ENCODE measurements at places on chromosomes 2 and 18.

GRCh38 chr2:8122520-8122919 lies 559.3 kb upstream of the ID2 start:
- no peak for DNase-seq

GRCh38 chr18:22684268-22684667 lies 248.9 kb upstream of the RBBP8 start:
- DNase-seq: no peak

DNA sequence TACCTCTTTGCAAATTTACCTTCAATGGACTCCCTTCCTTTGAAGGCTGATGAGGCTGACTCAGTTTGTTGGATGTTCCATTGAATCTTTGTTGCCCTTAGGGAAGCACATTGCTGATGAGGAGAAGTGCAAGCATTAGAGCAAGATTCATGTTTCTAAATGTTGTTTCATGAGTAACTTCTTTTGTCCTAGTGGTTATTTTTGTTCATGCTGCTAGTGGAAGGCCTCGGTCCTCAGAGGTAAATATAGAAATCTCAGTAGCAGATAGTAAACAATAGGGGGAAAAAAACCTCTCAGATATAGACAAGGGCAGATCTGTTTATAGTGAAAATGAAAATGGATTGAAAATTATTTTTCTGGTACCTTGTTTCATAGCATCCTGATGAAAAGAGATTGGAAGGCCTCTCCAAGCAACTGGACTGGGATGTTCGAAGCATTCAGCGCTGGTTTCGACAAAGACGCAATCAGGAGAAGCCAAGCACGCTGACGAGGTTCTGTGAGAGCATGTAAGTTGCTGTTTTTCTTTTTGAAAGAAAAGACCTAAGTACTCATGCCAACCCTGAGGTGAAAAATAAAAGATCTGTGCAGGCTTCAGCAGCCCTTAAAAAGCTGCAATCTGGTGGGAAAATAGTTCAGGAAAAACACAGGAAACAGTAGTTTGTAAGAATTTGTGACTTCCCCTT lies 104.9 kb downstream of the CERS6 start:
- no peak for DNase-seq

GRCh38 chr2:220356076-220356475 lies 728.6 kb downstream of the SLC4A3 start:
- DNase-seq: no peak

DNA sequence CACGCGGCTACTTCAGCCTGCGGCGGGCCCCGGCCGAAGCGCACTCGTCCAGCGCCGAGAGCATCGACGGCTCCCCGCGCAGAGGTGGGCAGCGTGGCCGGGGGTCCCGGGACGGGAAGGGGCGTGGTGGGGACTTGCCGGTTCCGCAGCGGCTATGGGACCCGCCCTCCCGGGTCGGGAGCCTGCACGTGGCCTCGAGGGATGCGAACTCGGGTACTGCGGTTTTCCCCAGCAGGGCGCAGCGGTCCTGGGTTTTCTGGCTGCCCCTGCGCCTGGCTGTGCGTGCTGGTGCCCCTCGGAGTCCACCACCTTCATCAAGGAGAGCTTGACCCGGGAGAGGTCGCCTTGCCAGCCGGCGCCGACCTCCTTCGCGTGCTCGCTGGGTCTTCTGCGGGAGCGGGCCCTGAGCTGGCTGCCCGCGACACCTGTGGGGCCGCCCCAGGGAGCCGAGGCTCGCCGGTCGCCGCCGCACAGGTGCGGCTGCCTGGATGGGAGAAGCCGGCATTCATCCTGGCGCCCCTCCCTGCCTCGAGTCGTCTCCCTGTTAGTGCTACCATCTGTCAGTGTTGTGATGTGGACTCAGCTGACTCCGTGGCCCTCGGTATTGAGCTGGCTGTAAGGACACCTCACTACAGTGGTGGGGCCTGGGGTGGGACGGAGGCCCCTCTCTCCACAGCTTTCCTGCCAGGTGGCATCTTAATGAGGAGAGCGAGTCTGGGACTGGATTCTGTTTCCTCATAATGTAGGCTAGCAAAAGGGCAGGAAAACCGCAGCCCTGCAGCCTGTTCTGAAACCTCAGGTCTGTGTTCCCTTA lies 177.3 kb downstream of the AGAP1 start:
- DNase-seq: no peak

DNA sequence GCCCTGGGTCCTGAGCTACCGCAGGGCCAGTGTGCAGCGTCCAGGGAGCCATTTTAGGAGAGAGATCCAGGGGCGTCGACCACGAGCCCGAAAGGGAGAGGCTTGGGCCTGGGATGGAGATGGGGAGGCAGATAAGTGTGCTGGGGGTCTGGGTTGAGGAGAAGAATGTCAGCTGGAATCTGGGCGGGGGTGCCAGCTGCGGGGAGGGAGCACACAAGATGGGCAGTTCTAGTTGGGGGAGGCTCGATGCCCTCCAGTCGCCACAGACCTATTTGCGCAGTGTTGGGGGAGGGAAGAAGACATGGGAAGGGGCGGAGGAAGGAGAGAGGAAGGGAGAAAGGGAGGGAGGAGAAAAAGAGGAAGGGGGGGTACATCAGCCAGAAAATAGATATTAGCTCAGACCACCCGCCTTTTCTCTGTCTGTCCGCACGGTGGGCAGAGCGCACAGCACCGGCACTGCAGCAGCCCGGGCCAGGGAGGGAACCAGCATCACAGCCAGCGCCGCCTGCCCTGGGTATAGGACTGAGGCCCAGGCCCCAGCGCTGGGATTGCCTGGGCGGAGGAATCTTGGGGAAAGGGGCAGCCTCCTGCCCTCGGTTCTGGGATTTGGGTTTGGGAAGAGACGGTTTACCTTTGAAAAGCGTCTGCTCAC lies 1.9 kb upstream of the HOXD11 start:
- no peak for DNase-seq

DNA sequence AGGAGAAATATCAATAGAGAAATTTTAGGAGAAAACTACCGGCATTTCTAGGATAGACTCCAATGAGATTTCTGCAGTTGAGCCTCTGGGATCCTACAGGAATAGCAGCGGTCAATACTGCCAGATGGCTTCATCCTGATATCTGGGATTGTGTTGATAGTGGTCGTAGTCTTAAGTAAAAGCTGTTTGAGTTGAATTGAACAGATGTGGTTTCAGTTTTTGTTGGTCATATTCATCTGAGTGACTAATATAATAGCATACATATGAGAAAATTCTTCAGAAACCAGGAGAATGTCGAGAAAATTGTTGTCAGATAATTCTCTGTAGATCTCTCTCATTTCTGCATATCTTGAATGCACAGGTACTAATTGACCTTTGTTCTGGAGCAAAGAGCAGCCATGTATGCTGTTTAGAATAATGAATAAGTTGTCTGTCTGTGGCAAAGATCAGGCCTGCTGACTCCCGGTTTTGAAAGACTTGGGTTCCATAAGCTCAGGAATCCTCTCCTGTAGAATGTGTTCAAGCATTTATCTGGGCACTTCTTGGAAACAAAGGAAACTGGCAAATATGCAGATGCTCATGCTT lies 288.1 kb downstream of the TMX3 start:
- DNase-seq: no peak

DNA sequence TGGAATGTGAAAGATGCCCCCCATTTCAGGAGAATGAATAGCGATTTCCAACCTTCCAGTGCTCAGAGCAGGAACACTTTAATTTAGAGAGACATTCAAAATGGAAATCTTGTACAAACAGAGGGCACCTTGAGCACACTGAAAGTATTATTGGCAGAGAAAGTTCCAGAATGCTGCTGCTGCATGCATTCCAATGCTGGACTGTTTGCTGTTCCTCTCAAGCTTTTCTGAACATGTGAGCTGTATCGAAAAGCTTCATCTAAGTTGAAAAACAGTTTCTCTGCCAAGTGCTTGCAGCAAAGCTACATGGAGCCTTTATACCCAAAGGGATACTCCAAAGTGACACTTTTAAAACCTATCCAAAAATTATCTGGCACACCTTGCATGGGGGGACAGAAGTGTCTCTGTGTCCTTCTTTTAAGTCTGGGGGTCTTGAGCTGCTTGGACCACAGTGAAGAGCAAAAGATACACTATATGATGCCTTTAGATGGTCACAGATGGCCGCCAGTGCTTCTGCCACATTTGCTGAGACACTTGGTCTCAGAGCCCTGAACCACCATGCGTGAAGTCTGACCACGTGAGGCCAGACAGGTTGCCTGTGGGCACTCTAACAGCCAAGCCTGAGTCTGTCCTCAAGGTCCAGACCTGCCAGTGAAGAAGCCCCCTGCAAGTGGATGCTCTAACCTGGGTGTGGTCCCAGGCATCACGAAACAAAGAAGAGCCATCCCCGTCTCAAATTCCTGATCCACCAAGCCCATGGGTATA lies 18.8 kb downstream of the UXS1 start:
- DNase-seq: no peak

DNA sequence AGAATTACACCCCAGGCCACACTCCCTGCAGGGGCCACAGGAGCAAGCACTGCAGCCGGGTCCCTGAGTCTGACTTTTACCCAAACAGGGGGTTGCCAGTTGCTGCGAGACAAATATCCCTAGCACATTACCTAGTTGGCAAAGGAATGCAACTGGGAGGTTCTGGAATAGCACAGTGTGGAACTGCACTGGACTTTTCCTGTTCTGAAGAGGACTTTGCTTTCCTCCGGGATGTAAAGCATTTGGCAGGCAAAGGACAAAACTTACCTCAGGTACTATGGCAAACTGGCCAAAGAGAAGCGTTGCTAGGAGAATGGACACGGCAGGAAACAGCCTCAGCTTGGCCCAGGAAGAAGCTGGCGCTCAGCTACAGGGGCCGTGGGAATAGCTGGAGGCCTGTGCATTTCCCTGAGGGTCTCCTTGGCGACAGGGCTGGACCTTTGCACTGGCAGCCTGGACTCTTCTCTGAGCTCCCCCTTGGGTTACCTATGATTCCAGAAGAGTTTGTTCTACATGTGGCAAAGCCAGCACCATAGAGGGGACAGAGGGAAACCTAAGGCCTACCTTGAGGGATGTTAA lies 45.0 kb downstream of the BCL11A start:
- no peak for DNase-seq

- DNase-seq: peak; percentile 14
Measured at GRCh38 chr2:47014564-47015051, 99.0 kb upstream of the MCFD2 start.

GRCh38 chr18:33957707-33958106 lies 267.0 kb downstream of the NOL4 start:
- DNase-seq: no peak

DNA sequence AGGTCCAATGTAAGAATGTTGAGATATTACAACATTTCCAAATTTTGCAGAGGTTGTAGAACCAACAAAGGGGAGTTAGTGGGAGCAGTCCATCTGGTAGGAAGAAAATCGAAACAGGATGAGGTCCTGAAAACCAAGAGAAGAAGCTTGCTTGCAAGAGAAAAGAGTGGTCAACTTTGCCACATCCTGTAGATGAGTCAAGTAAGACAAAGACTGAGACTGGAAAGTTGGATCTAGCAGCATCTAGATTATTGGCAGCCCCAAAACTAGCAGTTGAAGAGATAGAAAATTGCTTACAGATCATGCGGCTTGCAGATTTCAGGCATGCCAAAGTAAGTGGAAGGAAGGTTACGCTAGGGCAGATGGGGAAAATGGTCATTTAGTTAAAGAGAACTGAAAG lies 378.9 kb downstream of the GRB14 start:
- no peak for DNase-seq

Data from HT-29 (cell line).